ENCODE measurements at places on chromosomes 3 and 15.

DNA sequence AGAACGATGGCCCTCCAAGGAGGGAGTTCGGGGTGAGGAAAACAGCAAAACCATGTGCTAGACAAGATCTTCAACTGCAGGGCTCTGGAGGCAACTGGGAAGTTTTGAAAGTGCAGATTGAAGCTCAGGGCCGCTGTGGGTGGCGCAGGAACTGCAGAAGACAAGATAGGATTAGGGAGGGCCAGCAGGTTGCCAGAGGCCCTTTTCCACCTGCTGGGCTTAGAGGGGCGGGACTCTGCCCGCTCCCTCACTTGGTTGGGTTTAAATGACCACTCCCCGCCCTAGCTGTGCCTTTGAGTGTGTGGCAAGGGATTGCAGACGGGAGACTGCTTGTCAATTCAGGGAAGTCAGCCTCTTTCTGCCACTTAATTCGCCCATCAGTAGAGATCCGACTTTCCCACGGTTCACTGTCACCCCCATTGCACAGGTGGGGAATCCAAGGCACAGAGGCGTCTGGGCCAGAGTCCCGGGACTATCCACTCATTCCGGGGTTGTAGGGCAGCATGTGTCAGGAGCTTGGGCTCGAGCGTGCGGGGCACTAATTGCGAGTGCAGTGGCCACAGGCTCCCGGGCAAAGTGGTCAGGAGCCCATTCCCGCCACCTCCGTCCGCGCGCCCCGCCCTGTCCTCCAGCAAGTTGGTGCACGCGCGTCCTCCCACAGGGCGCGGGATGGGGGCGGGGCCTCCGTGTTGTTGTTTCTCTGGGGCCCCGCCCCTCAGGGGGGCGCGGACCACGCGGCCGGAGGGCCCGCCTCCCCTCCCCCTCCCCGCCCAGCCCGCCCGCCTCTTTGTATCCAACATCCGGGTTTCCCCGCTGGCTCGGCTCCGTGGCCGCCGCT lies at the start of gene ACVR2B:
Gene ACVR2B (plus strand): TSS at position 816 of the 838 bp plus-strand sequence. CDS start 433 bp downstream, outside the sequence.
- peak; percentile 51 for DNase-seq

GRCh38 chr3:15660055-15660935 lies 58.8 kb downstream of the BTD start:
- DNase-seq = no peak

DNA sequence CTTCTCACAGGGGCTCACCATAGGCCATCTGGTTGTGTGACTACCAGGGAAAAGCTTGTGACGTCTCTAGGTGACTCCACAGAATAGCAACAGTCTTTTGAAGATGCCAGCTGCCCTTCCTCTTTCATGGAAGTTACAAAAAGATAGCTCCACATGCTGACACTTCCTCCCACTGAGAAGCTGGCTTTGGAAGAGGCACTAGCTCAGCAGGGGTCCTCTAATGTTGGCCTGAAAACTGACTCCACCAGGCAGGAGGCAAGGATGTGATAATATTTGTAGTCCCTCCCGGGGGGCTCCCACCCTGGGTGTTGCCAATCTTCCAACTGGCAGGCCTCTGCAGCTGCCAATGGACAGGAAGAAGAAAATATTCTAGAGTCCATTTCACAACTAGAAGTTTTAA lies 343.5 kb downstream of the NEK10 start:
- DNase-seq = no peak

DNA sequence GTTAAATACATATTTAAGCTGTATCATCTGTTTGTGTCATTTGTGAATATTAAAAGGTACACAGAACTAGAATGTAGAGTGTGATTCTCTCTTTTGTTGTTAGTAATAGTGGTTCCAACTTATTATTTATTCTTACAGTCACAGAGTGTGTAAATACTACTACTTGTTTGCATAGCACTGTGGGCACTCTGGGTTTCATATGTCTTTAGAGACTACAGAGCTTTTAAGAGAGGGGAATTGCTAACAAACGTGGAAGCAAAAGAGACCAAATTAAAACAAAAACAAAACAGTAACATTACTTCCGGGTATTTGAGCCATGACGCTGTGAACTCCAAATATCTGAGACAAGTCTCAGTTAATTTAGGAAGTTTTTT lies 828.0 kb upstream of the DPPA4 start:
- no peak for DNase-seq

GRCh38 chr3:116561529-116561928 lies 116.2 kb upstream of the LSAMP start:
- DNase-seq = no peak

Measured in stimulated activated CD8-positive, alpha-beta memory T cell treated with anti-CD3 and anti-CD28 coated beads, Interleukin-2, amount 100 ng/mL, for 48 hours (primary cell).